ENCODE measurements at places on chromosomes 2 and 18.

DNA sequence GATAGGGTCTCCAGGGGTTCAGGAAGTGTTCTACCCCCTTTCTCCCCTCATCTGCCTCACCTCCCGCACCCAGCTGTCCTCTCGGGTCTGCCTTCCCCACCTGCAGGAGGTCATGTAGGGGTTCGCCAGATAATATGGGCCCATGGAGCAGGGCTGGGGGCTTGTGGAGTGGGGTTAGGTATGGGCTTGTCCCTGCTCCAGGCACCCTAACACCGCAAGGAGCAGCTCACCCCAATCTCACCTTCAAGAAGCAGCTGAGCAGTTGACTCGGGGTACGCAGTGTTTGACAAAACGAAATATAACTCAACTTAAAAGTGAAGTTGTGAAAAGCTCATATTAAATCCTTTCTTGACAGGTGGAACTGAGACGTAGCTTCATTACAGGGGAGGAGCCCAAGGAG, 99.6 kb downstream of the CTIF start:
- DNase-seq = no peak

DNA sequence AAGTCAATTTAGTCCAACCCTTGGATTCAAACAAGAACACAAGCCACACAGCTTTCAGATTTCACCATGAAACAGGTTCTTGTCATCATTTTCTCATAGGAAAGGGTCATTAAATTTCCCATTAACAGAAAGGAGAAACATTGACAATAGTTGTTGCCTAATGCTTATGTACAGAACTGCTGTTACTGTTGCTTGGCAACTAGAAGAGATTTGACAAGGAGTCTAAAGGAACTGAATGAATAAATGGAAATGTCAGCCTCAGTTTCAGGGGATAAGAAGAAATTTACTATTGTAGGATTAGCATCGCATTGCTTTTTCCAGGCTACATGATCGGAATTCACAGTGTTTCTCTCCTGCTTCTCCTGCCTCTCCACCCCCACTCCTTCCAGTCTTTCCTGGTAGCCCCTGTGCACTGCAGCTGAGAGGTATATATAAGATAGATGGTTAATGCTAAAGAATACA, 90.3 kb downstream of the SPATS2L start:
- DNase-seq = no peak

DNA sequence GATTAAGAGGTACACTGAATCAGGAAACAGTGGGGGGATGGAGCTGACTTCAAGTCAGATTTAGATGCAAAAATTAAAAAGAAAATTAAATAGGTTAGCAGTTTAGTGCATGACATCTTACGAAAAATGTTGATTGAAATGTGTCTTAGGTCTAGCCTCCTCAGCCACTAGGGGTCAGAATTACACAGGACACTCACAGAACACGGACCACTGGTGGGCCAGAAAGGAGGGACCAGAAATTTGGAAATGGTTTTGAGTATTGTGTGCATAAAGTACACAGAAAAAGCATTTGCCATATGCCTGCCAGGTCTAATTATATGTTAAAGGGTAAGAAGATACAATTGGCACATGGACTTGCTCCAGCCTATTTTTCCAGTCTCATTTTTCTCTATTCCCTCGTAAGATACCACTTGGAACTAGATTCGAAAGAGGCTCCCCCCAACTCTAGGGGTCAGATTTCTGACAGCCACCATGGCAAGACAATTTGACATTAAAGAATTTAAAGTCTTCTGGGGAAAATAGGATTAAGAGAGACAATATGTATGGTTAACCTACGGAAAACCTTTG, 550.2 kb upstream of the SETBP1 start:
- no peak for DNase-seq

DNA sequence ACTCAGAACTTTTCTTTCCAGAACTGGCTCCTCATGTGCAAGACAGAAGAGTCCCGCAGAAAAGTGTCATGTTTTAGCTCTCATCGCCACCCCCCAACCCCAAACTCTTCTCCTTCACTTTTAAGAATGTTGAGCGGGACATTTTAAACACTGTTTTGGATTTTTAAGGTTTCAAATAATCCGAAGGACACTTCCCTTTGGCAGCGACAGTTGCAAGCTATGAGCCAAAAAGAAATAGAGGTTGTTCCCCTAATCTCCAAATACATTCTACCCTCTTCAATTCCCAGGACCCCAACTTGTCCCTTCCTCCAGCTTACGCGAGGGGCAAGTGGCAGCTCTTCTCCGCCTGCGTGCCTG, 678 bp upstream of the UBE2E3 start:
- no peak for DNase-seq

GRCh38 chr18:12891561-12891960, 7.5 kb upstream of the PTPN2 start:
- DNase-seq = no peak

GRCh38 chr2:96116879-96117533, 635 bp upstream of the ADRA2B start:
- peak; percentile 69 for DNase-seq

DNA sequence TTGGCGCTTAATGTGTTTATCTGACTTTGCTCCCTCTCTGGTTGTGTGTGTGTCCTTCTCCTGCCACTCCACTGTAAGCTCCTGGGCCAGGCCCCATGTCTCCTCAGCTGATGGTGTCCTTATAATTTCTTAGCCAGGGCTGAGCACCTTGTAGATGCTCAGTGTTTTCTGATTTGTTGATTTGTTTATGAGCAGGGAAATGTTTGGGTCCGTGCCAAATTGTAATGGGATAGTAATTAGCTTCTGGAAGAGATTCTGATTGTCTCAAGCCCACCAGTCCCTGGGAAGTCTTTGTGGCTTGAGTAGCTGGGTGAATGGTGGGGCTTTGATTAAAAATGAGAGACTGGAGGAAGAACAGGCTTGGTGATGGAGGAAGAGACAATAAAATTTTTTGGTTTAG, 270.5 kb downstream of the MYCN start:
- DNase-seq = no peak

- DNase-seq = no peak
Observed at GRCh38 chr2:23138701-23139100, 246.3 kb upstream of the KLHL29 start.

DNA sequence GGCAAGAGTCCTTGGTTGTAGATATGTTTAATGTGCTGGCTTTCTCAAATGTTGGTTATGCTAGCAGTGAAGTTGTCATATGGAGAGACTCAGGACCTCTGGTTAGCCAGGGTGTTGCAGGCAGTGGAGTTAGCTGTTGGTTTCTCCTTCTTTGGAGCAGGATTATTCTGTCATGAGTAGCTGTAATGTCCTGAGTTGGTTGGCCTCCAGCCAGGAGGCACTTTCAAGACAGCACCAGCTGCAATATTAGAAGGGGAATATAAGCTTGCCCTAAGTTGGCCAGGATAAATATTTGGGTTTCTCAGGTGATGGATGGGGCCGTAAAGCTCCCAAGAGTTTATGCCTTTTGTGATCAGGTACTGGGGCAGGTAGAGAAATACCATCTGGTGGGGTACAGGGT, 65.5 kb downstream of the MSTN start:
- no peak for DNase-seq

DNA sequence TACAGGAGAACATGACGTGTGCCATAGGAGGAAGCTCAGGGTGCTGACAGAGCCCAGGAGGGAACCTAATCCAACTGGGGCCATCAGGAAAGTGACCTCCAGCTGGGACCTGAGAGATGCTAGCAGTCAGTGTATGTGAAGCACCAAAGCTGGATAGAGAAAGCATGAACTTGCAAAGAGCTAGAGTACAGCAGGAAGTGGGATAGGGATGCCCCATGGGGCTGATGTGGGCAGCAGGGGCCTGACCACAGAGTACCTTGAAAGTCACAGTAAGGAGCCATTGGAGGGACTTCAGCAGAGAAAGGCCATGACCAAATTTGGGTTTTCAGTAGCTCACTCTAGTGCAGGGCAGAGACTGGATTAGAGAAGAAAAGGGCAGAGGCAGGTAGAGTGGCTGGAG, 91.6 kb upstream of the TTC39C start:
- DNase-seq = no peak

DNA sequence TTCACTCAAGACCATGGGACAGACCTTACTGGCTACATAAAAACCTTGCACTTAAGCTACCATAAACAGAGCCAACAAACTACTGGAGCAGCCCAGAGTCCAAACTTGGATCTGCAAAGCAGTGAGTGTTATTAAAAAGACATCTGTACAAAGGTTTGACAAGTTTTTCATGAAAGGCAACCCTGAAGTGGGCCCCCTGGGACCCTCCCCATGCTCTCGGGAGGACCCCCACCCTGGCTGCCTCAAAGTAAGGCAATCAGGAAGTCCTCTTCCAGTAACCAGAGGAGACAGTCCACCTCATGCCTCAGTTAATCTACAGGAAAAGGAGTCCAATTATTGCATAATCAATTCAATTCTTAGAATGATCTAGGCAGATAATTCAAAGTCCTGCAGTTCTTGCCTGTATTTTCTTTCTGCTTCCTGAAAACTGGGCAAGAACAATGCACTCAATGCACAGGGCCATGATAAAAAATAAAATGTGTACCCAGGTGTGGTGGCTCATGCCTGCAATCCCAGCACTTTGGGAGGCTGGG, 69.7 kb downstream of the TBC1D8 start:
- DNase-seq = no peak

- DNase-seq = peak; percentile 49
Observed at GRCh38 chr2:222424276-222424728, at the start of gene SGPP2. TSS of gene SGPP2 (plus strand) at chr2:222424543. CDS start at chr2:222424603, 60 bp downstream.

DNA sequence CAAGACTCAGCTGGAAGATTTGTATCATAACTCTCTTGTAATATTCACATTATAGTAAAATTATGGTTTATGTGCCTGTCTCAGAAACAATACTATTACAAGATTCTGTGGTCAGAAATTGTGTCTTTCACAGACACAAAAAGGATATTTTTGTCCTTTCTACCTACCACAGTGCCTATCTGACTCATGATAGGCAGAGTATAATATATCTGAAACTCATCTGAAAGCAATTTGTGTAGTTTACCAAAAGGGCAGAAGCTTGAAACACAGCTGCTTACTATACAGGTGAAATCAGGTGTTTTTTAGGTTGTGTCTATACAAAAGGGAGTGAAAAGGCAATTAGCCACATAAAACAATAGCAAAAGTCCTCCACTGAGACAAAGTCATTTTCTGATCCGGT, 10.9 kb downstream of the TMEM200C start:
- no peak for DNase-seq

GRCh38 chr2:141927536-141927935, 203.3 kb downstream of the LRP1B start:
- no peak for DNase-seq

GRCh38 chr2:5976531-5977065, 284.4 kb downstream of the SOX11 start:
- no peak for DNase-seq

DNA sequence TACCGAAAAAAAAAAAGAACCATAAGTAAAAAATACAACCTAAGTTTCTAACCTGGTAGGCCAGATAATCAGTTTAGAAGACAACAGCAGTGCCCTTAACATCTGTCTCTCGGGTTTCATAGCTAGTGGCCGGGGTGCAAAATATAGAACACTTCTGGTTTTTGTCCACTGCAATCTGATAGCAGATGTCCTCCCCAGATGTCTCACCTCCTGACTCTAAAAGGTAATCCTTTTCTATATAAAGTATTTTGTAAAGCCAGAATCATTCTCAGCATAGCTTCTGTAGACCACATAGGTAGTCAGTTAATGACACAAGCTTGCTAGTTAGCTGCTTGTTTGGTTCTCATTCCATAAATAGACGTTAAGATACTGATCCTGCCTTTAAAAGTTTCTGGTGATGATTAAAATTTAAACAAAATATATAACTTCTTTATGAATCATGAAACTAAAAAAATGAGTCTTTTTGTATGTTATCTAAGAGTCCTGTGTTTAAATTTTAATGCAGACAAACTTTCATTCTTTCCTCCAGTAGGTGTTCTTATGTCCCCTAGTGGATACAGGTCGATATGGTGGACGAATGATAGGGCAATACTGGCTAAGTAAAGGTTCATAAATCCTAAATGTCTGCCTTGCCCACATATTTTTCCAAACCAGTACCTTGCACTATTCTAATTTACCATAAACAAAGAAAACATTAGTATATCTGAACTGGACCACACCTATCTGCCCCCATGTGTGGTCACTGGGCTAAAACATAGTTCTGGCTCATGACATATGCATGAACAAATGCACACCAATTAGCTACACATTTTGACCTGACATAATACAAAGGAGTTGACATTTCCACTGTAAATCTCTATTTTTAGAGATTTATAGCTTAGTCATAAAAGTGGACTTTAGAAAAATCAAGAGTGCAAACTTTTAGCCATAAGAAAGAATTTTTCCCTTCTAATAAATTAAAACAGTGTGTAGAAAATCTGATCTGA, 171.0 kb downstream of the SRBD1 start:
- DNase-seq = no peak

- DNase-seq = no peak
Observed at GRCh38 chr2:66428986-66429612, 5.8 kb upstream of the MEIS1 start.

GRCh38 chr2:170477630-170478029, 237.5 kb upstream of the SP5 start:
- DNase-seq = no peak

GRCh38 chr2:41498781-41499180, 549.0 kb upstream of the PKDCC start:
- DNase-seq = no peak

DNA sequence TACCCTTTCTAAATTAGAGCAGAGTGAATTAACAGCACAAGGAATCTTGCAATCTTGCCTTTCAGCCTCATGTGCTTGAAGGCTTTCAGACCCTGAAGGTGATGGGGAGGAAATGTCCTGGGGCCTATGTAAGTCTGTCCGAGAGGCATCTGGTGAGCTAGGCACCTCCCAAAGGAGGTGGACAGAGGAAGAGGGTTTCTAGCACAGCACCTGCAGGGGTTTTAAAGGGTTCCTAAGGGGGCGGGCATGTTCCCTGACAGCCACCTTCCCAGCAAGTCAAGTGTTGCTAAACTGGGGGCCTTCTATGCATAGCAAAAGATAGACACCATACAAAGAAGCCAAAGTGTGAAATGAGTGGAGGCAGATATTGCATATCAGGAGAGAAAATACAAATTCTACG, 88.5 kb downstream of the CDH2 start:
- no peak for DNase-seq

DNA sequence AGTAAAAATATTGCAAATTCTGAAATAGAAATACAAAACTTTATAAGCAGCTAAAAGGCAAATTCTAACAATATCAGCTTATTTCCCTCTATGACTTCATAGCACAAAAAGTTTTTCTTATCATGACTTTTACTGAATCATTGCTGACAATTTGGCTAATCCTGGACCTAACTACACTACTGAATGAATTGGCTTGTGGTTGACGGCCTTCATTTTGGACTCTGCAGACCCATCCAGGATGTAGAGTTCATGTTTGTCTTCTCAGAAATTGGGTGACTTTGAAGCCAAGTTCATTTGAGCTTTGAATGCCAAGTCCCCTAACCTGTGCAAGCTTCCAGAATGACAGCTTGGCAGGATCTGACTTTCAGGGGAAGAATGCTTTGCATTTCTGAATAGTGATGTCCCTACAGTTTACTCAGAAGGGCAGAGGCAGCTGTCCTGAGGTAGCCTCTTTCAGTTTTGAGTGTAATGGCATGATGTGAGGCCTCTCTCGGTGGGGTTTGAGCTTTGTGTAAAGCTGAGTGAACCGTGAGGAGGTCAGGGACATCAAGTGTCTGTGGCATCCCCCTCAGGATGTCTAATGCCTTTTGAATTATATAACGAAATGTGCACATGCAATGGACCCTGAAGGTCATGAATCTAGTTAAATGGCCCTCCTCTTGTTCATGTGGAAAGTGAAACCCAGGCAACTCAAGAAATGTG, 48.0 kb downstream of the EFEMP1 start:
- no peak for DNase-seq
